Activated T-cell treated with anti-CD3 and anti-CD28 coated beads for 4 hours (primary cell): ENCODE measurements at places on chromosomes 7 and 10.

GRCh38 chr10:106947643-106948042 lies 216.9 kb downstream of the SORCS1 start:
- no peak for DNase-seq

GRCh38 chr7:47762746-47763062 lies 180.8 kb upstream of the TNS3 start:
- DNase-seq, result no peak

DNA sequence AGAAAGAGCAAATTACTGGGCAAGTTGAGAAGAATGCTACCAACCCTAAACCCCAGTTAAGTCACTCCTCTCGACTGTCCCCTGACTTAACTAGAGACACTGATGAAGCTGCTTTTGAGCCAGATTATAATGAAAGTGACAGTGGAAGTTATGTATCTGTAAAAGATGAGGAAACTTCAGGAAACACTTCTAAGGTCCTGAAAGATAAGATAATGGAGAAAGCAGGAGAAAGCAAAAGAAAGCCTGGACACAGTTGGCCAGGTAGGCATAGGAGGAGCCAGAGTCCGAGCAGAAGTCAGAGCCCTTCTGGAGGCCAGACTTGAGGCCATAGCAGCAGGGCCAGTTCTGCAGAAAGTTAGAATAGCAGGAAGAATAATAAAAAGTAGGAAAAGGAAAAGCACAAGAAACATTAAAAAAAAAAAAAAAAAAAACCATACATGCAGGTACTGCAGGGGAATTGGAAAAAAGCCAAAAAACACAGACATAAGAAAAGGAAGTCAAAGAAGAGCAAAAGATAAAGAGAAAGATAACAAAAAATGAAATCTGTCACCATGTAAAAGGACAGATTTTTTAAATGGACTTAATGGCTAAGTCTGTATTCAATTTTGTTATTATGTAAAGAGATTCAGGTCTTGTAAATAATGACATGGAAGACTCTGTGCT lies 101.0 kb upstream of the KCNMA1 start:
- no peak for DNase-seq

DNA sequence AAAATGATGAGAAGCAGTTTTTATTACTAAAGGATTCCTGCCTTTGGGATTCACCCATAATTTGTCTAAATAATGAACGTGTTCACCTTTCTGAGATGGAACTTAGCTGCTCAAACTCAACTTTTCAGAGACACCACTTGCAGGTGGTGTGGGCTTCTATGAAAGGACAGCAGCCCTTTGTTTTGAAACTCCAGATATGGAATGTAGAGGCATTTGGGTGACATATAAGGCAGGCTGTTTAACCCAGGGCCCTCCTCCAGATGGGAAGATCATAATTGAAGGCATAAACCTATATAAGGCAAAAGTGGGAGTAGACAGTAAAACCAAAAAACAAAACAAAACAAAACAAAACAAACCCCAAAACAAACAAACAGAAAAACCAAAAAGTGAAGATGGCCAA lies 11.9 kb upstream of the HUS1 start:
- no peak for DNase-seq

DNA sequence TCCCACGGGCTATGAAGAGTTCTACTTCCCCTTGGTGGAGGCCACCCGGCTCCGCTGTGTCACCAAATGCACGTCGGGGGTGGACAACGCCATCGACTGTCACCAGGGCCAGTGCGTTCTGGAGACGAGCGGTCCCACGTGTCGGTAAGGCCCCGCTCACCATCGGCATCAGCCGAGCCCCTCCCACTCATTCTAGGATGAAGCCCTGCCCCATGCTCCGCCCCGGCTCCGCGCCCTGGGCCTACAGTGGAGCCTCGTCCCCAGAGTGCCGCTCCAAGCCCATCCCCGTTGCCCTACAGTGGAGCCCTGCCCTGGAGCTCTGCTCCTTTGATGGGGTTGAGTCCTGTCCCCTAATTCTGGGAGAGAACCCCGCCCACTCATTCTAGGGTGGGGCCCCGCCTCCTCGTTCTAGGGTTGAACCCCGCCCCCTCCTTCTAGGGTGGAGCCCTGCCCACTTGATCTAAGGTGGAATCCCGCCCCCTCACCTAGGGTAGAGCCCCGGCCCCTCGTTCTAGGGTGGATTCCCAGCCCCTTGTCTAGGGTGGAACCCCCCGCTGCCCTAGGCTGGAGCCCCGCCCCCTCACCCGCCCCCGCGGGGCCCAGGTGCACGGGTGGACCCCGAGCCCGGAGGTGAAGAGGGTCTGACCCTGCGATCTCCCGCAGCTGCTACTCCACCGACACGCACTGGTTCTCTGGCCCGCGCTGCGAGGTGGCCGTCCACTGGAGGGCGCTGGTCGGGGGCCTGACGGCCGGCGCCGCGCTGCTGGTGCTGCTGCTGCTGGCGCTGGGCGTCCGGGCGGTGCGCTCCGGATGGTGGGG lies 3.4 kb upstream of the MUC12 start:
- DNase-seq, result peak; percentile 61

- no peak for DNase-seq
Observed at GRCh38 chr10:5613481-5614154, 52.8 kb downstream of the ASB13 start.

DNA sequence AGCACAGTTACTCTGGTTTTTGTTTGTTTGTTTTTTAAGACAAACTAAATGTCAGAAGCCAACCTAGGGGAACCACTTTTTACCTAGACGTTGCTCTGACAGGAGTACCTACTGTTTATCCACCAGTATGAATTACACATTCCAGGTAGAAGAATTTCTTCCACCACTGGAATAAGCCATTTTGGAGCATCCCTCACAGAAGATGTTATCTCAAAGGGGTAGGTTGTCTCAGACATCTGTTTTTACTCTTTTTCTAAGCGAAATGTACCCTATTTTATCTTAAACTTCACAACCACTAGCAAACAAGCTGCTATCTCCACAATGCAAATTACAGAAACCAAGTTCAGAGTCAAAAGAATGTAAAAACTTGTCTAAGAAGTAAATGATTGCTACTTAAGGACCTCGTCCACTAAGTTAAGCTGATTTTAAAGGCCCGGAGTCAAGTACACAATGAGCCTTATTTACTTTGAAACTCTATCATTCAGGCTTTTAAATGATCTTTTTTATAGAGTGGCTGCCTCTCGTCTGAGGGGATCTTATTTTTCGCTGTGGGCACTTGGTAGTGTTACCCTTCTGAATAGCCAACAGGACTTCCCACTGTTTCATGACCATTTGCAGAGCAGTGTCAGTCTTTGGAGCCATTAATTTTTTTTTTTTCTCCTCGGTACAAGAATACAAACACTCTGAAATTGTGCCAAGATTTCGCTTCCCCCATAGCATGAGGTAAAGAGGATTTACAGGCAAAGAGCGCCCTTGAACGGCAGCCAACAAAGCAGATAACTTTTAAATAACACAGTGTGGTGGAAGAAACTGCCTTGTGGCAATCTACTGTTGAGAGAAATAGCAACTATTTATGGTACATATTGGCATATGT lies 15.7 kb upstream of the ARMC3 start:
- no peak for DNase-seq

GRCh38 chr7:151304856-151305255 lies 36.8 kb upstream of the NUB1 start:
- DNase-seq, result no peak

- no peak for DNase-seq
Observed at GRCh38 chr10:102354451-102354850, 41.1 kb upstream of the NFKB2 start.

- no peak for DNase-seq
Observed at GRCh38 chr10:121240556-121240955, 357.7 kb downstream of the FGFR2 start.

DNA sequence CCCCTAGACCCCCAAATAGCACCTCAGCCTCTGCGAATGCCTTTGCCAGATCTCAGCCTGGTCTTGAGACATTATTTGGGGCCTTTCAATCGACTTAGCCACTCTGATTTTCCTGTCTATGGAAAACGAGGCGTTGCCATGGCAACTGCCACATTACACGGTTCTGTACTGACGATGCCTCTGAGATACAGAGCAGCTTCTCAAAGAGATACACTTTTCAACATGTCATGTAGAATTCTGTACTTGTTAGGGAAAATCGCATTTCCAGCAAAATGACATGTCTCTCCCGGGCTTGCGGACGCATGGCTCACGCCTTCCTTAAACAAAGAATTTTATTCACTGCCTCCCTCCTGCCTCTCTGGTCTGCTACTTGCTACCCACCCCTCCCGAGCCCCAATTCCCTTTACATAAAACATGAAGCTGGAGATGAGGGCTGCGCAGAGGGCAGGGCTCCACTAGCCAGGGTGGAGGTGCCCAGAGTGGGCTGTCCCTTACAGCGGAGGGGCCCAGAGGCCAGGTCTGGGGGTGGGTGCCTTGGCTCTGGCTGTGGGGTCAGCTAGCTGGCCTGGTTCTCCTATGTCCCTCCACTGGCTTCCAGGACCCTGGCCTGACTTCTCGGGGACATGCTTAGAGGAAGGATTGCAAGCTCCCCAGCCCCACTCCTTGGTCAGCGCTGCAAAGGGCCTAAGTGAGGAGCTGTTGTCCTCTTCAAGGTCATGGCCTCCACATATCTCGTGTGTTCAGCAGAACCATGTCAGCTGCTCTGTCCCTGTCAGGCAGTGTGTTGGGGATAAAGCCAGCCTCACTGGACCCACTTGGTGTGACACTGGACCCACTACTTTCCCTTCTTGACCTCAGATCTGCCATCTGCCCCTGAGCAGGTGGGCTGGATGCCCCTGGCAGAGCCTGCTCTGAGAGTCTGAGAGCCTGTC lies 342.5 kb downstream of the RPS24 start:
- no peak for DNase-seq

GRCh38 chr7:129667116-129667515 lies 55.6 kb downstream of the NRF1 start:
- DNase-seq, result no peak

DNA sequence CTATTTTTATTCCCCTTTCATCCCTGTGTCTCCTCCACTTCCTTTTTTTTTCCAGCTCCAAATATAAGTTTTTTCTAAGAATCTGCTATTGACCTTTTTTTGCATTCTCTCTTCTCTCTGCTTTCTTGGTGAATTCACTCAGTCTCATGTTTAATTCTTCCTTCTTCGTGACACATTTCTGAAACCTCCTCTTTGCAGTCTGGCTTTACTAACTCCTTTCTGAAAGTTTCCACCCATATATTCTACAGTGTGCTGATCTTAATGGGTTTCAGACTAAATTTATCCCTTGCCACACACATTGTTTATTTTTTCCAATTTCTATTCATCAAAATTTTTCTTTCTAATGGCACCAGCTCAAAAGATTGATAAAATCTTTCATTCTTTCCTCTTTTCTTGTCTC lies 47.8 kb upstream of the CALD1 start:
- DNase-seq, result no peak
